ENCODE measurements at places on chromosomes 12 and 14.

- peak; percentile 37 for DNase-seq
These were observed 6.3 kb downstream of the DHH start for GRCh38 chr12:49088150-49088931.

DNA sequence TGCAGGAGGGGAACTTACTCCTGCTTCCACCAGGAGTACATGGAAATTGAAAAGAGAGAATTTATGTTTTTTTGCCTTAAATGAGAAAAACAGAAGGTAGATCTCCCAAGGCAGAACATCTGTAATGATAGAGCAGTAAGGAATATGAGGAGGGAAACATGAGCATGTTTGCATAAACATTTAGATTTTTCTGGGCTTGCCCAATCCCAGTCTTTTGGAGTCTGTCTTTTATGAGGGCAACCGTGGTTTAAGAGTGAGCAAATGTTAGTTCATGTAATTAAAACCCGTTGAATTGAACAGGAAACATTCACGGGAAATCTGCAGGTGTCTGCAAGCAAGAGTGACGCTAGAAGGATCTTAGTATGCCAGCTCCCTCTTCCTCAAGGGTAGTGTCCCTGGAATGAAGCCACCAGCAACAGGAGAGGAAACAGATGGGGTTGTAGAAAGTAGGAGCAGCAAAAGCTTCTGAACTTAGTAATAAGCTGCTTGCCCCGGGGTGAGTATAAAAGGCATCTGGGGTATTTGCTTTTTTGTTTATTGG is 79.3 kb downstream of the ARF6 start:
- DNase-seq, result peak; percentile 27

- no peak for DNase-seq
These were observed 22.4 kb downstream of the FAM181A start for GRCh38 chr14:93949511-93950075.

GRCh38 chr14:104389326-104390220 is 190.0 kb upstream of the C14orf180 start:
- DNase-seq, result no peak

DNA sequence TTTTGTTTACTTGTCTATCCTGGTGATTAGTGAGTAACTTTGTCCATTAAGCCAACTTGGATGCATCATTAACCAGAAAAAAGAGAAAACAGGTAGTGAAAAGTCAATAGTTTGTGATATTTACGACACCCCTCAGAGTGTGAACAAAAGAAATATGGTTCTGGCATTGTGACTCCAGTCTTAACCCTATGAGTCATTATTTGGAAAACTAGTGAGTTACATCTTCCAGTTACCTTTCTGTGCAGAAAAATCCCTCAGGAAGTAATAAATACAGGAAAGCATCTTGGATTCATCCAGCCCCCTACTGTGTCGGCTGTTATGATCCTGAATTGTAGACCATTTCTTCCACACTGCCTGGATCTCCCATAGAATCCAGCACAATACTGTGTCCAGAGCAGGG is 379.1 kb downstream of the GALC start:
- no peak for DNase-seq

- DNase-seq, result no peak
These were observed 16.8 kb downstream of the ATP23 start for GRCh38 chr12:57958061-57958657.

DNA sequence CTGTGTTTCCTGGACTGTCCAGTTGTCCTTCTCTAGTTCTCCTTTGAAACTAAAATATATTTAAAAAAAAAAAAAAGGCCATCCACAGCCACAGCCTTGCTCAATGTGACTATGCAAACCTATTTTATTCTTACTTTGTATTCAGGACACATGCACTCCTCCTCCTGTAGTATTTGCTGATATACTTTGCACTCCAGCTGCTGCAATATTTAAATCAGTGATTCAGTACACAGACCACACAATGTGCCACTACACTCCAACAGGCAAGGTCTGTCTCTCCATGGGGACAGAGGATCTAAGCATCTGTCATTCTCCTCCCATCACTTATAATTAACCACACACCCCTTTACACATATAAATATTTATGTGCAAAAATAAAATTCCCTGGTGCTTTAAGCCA is 40.2 kb upstream of the CCDC196 start:
- DNase-seq, result no peak

- no peak for DNase-seq
These were observed 97.2 kb downstream of the LGMN start for GRCh38 chr14:92651106-92651757.

GRCh38 chr12:105239304-105239703 is 3.3 kb upstream of the APPL2 start:
- no peak for DNase-seq

Measured in NCI-H187 (cell line).